ENCODE measurements at places on chromosomes 7 and 10.
A peak's percentile ranks its signal among the peaks of the same experiment; 100 is the strongest.

DNA sequence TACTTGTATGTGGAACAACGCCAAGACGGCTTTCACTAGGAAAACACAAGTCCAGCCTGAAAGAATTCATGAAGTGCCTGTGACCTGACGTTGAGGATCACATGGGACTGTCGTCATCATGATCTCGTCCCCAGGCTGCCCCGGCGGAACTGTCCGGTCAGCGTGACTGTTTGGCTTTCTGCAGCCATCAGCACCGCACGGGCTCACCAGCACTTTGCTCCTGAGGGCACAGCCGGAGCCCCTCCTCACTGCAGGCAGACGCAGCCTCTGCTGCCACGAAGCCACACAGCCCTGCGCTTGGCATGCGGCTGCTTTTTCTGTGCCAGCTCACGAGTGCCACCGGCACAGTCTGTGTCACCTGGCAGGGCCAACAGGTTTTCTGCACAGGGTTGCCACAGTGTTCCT is 9.4 kb upstream of the GET4 start:
- peaks cover 27% of the 10 kb centered on the region for H3K36me3 ChIP-seq
- no peak overlapping the region for H3K4me3 ChIP-seq
- peaks cover 7% of the 10 kb centered on the region for H3K4me1 ChIP-seq
- H3K27ac ChIP-seq, result no peak overlapping the region
- no peak for DNase-seq
- H3K27me3 ChIP-seq, result no peaks in the 10 kb centered on the region

DNA sequence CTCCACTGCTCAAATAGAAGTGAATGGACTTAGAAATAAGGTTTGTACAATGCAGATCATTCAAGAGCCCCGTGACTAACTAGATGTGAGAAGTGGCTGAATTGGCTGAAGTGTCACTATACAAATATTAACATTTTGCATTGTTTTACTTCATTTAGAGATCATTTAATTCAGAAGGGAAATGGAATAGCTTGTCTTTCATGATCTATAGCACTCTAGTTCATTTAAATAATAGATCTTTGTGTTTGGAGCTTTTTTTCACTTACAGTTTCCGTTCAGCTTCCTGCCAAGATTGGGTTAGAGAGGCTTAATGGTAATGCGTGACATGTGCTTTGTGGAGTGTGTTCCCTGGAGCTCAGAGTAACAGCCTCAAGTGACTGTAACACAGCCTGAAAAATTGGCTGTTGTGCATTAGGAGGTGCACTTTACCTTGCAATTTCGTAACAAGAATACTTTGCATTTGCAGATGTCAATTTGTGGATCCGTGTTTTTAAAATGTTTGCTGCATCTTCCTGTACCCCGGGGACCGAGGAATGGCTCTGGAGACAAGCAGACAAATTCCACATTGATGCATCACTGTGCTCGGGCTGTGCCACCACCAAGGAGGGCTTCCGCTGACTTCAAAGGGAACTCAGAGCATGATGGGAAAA is 170.3 kb downstream of the NRP1 start:
- peaks cover 7% of the 10 kb centered on the region for H3K4me1 ChIP-seq
- no peak overlapping the region for H3K4me3 ChIP-seq
- no peak for DNase-seq
- no peak overlapping the region for H3K27ac ChIP-seq
- H3K36me3 ChIP-seq, result no peaks in the 10 kb centered on the region

GRCh38 chr10:130554701-130555410 is 418.7 kb downstream of the GLRX3 start:
- H3K4me1 ChIP-seq, result no peaks in the 10 kb centered on the region
- H3K27ac ChIP-seq, result no peak overlapping the region
- no peak for DNase-seq
- H3K27me3 ChIP-seq, result no peaks in the 10 kb centered on the region
- no peaks in the 10 kb centered on the region for H3K36me3 ChIP-seq

GRCh38 chr7:73768641-73769480 is 1.2 kb downstream of the CLDN3 start:
- H3K27ac ChIP-seq, result no peak overlapping the region
- DNase-seq, result no peak
- no peak overlapping the region for H3K4me3 ChIP-seq
- peaks cover 32% of the 10 kb centered on the region for H3K27me3 ChIP-seq
- H3K36me3 ChIP-seq, result no peaks in the 10 kb centered on the region
- peaks cover 6% of the 10 kb centered on the region for H3K4me1 ChIP-seq

DNA sequence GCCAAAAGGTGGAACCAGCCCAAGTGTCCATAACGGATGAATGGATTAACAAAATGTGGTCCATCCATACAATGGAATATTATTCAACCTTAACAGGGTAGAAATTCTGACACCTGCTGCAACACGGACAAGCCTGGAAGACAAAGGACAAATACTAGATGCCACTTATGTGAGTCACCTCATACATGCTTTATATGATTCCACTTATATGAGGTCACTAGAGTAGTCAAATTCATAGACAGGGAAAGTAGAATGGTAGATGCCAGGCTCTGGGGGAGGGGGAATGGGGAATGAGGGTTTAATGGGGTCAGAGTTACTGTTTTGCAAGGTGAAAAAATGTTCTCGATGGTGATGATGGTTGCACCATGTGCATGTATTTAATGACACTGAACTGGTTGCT is 34.0 kb upstream of the CYTH3 start:
- no peak overlapping the region for H3K27ac ChIP-seq
- no peaks in the 10 kb centered on the region for H3K36me3 ChIP-seq
- no peak for DNase-seq
- H3K4me1 ChIP-seq, result no peaks in the 10 kb centered on the region
- no peaks in the 10 kb centered on the region for H3K27me3 ChIP-seq

GRCh38 chr10:67173787-67174186 is 248.0 kb downstream of the LRRTM3 start:
- no peak for DNase-seq
- H3K27me3 ChIP-seq, result no peaks in the 10 kb centered on the region
- H3K4me3 ChIP-seq, result no peak overlapping the region
- H3K27ac ChIP-seq, result no peak overlapping the region

GRCh38 chr7:100396421-100396982 is 23.2 kb downstream of the PILRA start:
- peaks cover 24% of the 10 kb centered on the region for H3K27me3 ChIP-seq
- peak; percentile 78 for DNase-seq
- H3K36me3 ChIP-seq, result no peaks in the 10 kb centered on the region
- peaks cover 26% of the 10 kb centered on the region for H3K4me1 ChIP-seq

DNA sequence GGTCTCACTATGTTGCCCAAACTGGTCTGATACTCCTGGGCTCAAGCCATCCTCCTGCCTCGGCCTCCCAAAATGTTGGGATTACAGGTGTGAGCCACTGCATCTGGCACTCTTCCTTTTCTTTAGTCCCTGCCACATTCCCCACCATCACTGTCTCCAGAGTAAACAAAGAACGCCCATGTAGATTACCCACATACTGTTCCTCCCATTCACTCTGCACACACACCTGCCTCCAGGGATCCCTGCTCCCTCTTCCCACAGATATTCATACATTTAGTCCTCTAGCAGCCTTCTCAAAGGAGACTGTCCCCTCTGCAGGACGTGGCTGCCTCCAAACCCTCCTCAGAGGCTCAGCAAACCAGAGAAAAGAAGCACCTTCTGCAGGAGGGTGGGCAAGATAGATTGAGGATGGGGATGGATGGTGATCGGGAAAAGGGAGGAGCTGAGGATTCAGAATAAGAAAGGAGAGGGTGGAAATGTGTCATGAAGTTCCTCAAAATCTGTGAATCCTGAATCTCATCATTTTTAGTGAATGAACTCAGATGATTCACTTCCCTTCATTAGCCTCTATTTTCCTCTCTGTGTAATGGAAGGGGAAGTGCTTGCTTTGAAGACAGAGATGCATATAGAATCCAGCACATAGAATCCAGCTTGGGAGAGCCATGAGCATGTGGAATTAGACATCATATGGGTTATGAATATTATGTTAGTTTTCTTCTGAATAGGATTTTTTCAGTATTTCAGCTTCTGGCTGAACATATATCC is 5.5 kb upstream of the PLAU start:
- DNase-seq, result no peak
- no peak overlapping the region for H3K4me3 ChIP-seq
- peaks cover 25% of the 10 kb centered on the region for H3K4me1 ChIP-seq
- no peaks in the 10 kb centered on the region for H3K36me3 ChIP-seq

GRCh38 chr10:78445308-78445707 is 411.6 kb downstream of the RPS24 start:
- H3K27me3 ChIP-seq, result peaks cover 5% of the 10 kb centered on the region
- no peaks in the 10 kb centered on the region for H3K36me3 ChIP-seq
- no peak for DNase-seq

DNA sequence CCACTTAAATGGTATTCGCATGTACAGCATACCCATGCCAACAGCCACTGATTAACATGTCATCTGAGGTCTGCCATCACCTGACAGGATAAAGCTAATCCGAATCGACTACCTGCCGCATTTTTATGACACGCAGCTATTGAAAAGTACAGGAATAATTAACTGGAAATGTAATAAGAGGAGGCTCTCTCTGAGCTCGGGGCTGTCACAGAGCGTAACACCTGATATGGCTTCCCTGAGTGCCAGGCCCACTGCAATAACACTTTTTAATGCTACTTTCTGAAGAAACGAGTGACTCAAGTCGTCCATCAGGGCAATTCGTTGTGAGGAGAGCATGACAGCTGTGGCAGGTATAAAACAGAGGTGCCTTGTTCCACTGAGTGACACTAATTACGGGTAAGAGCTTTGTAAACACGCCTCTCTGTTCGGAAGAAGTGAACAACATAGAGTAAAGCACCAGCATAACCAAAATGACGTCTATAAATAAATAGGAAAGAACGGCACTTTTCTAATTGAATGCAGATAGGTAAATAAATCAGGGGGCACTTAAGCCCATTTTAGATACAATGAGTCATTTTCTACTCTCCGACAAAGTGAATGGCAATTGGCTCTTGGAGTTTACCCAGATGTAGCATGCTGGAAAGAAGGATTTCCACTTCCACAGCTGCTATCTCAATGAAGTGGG is 56.5 kb upstream of the CREB5 start:
- H3K4me1 ChIP-seq, result no peaks in the 10 kb centered on the region
- DNase-seq, result no peak

- H3K27ac ChIP-seq, result no peak overlapping the region
- no peak overlapping the region for H3K4me3 ChIP-seq
- no peaks in the 10 kb centered on the region for H3K36me3 ChIP-seq
- no peak for DNase-seq
Observed at GRCh38 chr7:66258409-66258808, 53.3 kb downstream of the TPST1 start.

GRCh38 chr10:110034596-110034995 is 26.8 kb downstream of the ADD3 start:
- H3K27me3 ChIP-seq, result no peaks in the 10 kb centered on the region
- no peak for DNase-seq
- H3K36me3 ChIP-seq, result peaks cover 5% of the 10 kb centered on the region
- no peak overlapping the region for H3K4me3 ChIP-seq
- peaks cover 73% of the 10 kb centered on the region for H3K4me1 ChIP-seq

DNA sequence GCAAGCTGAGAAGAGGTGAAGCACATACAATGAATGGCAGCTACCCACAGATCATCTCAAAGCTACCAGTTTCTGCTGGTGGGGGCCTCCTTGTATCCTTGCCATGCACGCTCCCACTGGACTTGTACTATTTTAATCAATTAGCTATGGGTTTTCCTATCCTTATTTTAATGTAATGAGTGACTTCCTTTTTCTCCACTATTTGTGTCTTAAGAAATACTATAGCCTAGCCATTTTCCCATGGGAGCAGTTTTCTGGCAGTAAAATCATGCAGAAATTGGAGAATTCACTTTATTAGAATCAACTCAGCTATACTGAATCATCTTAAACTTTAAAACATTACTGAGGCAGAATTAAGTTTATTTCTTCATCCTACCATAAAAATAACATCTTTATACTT is 73.5 kb downstream of the CTNNA3 start:
- DNase-seq, result no peak
- no peaks in the 10 kb centered on the region for H3K4me1 ChIP-seq
- H3K27ac ChIP-seq, result no peak overlapping the region

- no peak for DNase-seq
- H3K27me3 ChIP-seq, result no peaks in the 10 kb centered on the region
Observed at GRCh38 chr10:85658518-85658917, 708.1 kb downstream of the GRID1 start.

DNA sequence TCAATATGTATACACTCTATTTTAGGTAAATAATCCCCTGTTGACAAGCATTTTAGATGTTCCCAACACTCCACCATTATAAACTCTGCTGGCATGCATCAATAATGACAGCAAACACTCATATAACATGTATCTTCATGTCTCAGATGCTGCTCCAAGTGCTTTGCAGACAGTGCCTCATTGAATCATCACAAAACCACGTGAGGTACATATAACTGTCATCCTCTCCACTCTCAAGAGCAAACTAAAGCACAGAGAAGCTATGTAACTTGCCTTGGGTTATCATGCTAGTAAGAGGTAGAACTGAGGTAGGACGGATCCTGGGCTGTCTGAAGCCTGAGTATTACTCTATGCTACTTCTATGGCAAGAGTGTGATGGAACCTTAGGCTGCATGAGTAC is 72.5 kb upstream of the GSDME start:
- no peak overlapping the region for H3K27ac ChIP-seq
- DNase-seq, result peak; percentile 20
- peaks cover 63% of the 10 kb centered on the region for H3K4me1 ChIP-seq
- H3K36me3 ChIP-seq, result peaks cover 67% of the 10 kb centered on the region
- H3K27me3 ChIP-seq, result no peaks in the 10 kb centered on the region

DNA sequence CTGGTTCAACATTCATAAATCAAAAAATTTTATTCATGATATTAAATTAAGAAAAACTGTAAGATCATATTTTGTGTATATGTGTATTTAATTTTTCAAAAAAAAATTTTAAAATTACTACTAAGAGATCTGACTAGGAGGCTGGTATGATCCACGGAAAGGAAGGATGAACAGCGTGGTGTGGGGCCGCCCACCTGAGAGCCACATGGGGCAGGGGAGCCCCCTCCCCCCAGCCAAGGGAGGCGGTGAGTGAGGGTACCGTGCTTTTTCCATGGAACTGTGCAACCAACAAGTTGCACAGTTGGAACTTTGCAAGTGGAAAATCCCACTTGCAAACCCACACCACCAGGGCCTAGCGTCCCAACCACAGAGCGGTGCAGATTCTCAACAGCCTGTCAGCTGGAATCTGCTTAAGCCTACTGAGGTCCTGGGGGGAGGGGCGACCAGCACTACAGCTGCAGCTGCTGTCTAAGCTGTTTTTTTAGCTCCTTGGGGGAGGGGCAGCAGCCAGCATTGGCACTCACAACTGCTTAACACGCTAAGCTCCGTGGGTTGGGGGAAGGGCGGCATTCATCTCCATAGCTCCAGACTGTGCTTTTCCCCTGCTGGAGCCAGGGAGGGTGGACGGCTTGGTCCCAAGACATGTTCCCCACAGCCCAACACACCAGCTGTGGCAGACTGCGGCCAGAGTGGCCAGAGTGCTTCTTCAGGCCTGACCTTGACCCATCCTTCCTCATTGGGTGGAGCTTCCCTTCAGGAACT is 94.2 kb upstream of the IGFBP3 start:
- H3K4me3 ChIP-seq, result no peak overlapping the region
- no peaks in the 10 kb centered on the region for H3K27me3 ChIP-seq
- H3K27ac ChIP-seq, result no peak overlapping the region
- no peaks in the 10 kb centered on the region for H3K36me3 ChIP-seq
- DNase-seq, result no peak
